Activated CD8-positive, alpha-beta memory T cell treated with anti-CD3 and anti-CD28 coated beads for 1 hour (primary cell): ENCODE measurements at places on chromosomes 6 and 20.

DNA sequence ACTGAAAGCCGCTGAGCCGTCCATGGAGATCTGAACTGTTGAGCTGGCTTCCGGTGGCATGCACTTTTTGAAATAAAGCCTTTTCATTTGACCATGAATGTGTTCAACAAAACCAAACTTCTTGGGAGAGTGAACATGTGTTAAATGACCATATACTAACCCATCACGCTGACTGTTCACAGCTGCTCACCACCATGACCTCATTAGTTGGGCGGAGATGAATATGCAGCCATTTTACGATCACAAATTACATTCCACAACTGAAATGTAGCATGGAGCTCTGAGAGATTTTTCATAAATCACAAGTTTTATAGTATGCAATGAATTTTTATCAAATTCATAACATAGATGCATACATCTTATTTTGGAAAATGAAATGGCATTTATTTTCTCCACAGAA is 4.2 kb downstream of the RAMACL start:
- no peak for DNase-seq

DNA sequence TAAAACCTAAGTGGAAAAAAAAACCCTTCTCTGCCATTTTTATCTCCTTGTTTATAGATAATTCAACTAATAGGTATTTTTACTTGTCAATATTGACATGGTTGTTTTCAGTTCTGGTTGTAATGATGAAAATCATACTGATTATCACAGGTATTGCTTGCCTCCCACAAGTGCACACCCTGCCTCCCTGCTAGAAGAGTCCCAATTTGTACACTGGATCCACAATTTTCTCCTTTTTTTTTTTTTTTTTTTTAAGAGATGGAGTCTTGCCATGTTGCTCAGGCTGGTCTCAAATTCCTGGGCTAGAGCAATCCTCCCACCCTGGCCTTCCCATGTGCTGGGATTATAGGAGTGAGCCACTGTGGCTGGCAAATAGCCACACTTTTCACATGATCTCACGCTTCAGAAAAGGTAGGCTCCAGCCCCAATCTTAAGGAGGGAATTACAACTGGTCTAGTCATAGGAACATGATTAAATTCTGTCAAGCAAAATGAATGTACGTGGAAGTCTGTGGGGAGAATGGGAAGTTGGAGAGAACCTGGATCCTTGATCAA is 12.3 kb downstream of the DYNLT2 start:
- no peak for DNase-seq

GRCh38 chr6:87935196-87935595 is 112.4 kb upstream of the SPACA1 start:
- no peak for DNase-seq

DNA sequence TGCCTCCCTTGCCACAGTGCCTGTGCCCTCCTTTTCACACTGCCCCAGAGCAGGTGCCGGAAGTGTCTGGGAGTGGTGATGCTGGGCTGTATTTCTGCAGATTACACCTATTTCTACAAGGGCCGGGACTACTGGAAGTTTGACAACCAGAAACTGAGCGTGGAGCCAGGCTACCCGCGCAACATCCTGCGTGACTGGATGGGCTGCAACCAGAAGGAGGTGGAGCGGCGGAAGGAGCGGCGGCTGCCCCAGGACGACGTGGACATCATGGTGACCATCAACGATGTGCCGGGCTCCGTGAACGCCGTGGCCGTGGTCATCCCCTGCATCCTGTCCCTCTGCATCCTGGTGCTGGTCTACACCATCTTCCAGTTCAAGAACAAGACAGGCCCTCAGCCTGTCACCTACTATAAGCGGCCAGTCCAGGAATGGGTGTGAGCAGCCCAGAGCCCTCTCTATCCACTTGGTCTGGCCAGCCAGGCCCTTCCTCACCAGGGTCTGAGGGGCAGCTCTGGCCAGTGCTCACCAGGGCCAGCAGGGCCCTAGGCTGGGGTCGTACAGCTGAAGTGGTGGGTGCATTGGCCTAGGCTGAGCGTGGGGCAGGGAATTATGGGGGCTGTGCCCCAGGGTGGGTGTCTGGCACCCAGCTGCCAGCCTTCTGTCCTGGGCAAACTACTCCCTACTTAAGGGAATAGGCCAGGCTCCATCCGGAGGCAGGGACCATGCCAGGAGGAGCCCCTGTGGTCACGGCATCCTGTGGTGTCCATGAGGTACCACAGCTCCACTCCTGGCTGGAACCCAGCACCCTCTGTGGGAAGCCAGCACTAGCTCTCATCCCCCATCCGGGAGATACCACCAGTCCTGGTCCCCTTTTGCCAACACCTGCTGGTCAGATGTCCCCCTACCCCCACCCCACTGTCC is 3.5 kb downstream of the MMP24OS start:
- DNase-seq: no peak

- DNase-seq: no peak
These were observed 19.0 kb upstream of the TRDN start for GRCh38 chr6:123655521-123656306.

- no peak for DNase-seq
These were observed 36.1 kb upstream of the ZBP1 start for GRCh38 chr20:57656252-57656820.

DNA sequence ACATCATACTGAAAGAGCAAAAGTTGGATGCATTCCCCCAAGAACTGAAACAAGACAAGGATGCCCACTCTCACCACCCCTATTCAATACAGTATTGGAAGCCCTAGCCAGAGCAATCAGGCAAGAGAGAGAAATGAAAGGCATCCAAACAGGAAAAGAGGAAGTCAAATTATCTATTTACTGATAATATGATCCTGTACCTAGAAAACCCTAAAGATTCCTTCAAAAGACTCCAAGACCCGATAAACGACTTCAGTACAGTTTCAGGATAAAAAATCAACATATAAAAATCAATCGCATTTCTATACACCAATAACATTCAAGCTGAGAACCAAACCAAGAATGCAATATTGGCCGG is 14.5 kb downstream of the CDK19 start:
- DNase-seq: no peak

GRCh38 chr6:99745651-99746050 is 139.0 kb downstream of the PRDM13 start:
- no peak for DNase-seq

- no peak for DNase-seq
These were observed 44.8 kb upstream of the TGM2 start for GRCh38 chr20:38209736-38210405.

DNA sequence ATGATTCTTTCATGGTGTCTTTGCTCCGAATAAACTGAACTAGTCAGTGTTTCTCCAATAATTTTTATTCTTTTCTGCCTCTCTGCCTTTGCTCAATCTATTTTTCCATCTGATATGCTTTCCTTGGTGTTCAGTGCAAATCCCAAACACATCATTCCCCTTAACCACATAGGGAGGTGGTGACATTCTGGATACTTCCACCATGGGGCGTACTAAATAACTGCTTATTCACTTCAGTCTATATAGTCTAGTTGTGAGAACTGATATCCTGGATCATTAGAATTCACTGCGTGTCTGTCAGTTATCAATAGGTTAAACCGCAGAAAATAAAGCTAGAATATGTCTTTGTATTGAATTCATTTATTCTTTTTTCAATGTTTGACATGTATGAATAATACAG is 83.1 kb downstream of the KCNQ5 start:
- DNase-seq: no peak

DNA sequence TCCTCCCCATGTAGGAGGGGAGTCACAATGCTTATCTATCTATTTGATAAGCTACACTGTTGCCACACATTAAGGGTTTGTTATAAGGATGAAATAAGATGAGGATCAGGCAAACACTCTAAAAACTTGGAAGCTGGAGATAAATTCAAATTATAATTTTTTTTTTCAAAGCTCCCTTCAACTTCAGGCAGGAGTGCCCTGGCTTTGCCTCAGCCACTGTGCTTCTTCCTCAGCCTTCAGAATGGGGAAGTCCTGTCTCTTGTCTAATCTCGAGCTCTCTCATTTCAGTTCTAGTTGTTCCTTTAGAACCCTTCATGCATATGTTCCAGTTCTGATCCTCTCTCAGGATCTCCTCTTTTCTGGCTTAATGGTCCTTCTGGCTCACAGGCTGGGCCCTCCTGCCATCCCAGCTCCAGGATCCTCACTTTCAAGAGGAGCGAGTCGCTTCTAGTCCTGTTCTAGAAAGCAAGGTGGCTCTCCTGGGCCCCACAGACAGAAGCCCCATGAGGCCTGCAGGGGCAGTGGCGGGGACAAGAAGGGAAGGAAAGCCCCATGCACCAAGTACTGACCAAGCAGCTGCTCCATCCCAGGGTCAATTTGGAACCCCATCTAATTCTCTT is 164.3 kb downstream of the VEGFA start:
- no peak for DNase-seq

DNA sequence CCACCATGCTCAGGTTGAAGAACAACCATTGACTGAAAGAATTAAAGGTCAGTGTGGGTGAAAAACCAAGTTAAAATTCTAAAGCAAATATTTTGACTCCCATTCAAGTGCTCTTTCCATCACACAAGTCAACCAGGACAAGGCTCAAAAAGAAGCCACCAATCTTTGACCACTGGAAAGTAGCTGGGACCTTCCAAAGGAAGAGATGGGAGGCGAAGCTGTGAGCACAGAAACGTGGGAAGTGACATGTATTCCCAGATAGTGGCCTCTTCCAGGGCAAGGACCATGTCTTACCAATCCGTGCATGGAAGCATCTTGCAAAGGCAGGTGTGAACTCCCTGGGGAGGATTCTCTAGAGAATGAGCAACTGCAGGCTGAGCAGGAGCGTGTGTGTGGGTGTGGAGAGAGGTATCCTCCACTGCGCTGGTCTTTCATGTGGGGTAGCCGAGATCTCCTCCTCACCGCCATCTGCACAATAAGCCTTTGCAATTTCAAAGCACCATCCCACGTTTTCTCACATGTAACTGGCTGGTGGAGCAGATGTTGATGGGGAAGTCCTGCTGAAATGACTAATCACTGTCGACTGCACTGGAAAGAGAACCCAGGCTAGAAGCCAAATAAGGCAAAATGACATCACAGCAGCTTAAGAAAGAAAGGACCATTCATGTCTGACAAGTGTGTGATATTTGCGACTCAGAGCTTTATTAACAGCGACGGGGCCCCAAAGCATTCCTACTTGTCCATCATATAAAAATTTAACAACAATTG is 189.4 kb upstream of the RREB1 start:
- DNase-seq: no peak

DNA sequence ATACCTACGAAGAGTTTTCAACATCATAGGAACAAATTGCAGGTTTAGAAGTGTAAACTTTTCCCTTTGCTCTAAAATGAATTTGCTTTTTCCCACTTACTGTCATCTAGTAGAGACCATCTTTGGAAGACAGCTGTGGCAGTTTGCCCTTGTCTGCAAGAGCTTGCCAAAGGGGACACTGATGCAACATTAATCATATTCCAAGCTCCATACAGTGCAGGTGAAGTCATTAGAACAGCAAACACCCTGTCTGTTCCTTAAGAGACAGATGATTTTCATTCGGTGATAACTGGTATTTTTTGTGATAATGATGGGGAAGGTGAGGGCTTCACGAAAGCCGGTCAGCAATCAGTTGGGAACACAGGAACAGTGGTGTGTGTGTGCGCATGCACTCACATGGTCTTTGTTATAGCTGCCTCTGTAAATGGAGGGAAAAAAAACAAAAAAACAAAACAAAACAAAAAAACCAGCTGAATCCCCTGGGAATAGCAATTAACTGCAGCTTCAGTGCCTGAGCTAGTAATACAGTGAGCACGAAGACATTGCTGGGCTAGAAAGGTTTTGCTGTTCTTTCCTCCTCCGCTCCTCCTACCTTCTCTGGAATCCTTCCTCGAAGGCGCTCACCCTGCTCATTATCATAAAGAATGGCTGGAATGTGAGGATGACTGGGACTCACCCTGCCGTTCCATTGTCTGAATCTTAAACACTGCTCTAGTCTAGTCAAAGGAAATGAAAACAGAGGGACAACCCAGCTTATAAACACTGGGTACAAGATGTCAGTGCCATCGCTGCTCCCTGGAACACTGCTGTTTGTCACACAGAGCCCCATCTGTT is 35.2 kb upstream of the KIF13A start:
- DNase-seq: no peak

DNA sequence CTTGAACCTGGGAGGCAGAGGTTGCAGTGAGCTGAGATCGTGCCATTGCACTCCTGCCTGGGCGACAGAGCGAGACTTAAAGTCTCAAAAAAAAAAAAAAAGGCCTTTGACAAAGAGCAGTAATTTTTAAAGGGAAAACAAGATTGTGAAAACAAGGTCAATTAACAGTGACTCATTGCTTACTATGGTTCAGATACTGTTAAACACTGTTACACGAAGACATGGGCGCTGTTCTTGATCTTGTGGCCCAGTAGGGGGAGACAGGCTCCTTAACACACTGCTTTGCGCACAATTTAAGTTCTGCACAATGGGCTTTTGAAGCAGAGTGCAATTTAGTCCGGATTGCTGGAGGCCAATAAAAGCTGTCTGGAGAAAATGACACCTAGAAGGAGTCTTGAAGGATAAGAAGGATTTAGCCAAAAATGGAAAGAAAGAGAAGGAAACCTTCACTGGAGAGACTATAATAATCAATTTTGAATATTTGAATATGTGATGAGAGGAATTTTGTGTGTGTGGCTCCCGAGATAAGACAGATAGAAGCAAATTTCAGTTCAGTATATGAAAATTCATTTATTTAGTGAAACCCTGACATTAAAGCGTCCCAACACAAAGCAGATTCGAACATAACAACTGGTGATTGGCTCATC is 6.0 kb upstream of the LATS1 start:
- peak; percentile 17 for DNase-seq

- DNase-seq: no peak
These were observed 926.4 kb upstream of the SLC35B3 start for GRCh38 chr6:9361749-9362148.

- DNase-seq: no peak
These were observed 49.8 kb upstream of the FANCE start for GRCh38 chr6:35402136-35402855.

DNA sequence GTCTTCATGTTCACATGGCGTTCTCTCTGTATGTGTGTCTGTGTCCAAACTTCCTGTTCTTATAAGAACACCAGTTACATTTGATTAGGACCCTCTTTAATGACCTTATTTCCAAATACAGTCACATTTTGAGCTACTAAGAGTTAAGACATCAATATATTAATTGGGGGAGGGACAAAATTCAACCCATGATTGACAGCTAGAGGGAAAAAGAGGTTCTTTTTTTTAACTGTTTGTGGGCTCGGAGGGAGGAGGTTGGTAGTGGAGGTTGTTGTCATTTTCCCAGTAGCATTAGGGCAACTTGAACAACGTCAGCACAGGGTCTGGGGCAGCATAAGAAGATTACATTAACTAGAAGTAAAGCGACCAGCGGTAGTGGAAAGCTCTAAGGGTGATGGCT is 2.3 kb upstream of the GMDS start:
- no peak for DNase-seq

- no peak for DNase-seq
These were observed 53.5 kb downstream of the RCAN2 start for GRCh38 chr6:46437671-46438221.

- no peak for DNase-seq
These were observed 44.7 kb downstream of the TNFAIP3 start for GRCh38 chr6:137911675-137912191.

GRCh38 chr20:18567739-18568091 is 483 bp downstream of the SMIM26 start:
- no peak for DNase-seq

- no peak for DNase-seq
These were observed 112.0 kb upstream of the CDYL start for GRCh38 chr6:4664117-4664626.

- DNase-seq: no peak
These were observed 10.3 kb upstream of the SLC22A16 start for GRCh38 chr6:110486756-110487155.

GRCh38 chr6:104306211-104306610 is 553.5 kb downstream of the HACE1 start:
- no peak for DNase-seq

- DNase-seq: peak; percentile 34
These were observed 23.9 kb downstream of the RPRD1B start for GRCh38 chr20:38057351-38057972.

- no peak for DNase-seq
These were observed 109.7 kb downstream of the AKAP7 start for GRCh38 chr6:131244942-131245341.
